ENCODE measurements at places on chromosomes 4 and X.

DNA sequence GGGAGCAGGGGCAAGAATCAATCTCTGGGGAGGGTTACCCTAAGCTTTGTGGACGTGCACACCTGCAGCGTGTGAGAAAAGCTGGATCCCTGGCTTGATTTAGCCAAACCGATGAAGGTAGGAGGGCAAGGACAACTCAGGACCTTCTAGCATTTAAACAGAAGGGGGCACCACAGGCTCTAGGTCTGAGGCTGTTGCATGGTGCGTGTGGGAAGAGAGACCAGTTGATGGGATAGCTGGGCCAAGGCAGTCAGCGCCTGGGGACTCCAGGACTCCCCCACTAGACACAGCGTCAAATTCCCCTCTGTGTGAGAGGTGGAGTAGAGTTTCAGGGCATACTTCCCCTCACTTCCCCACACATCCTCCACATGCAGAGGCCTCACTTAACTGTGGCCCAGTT, 4.3 kb downstream of the GABRQ start:
- DNase-seq, result peak; percentile 33

GRCh38 chr4:26181616-26182015, 139.2 kb upstream of the RBPJ start:
- no peak for DNase-seq

DNA sequence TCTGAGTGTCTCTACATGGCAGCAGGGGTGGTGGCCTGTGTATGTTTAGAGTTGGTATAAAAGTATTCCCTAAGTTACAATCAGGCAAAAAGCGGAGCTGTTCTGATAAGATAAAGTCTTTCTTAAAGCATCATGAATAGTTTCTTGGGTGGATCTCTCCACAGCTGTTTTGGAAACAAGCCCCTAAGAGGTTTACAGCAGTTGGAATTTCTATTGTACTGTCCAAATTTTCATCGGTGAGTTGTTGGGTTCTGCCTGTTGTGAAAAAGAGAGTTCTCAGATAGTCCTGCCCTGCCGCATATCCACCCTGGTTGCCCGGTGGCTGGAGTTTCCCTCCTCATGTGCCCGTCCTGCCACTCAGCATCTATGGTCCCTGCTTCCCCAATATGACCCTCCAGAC, 50.1 kb downstream of the C4orf51 start:
- DNase-seq, result no peak

GRCh38 chr4:167883266-167883665, 209.1 kb upstream of the ANXA10 start:
- DNase-seq, result no peak

GRCh38 chr4:95124906-95125504, 367.2 kb downstream of the BMPR1B start:
- DNase-seq, result no peak

- peak; percentile 50 for DNase-seq
Observed at GRCh38 chr4:138967313-138967712, 48.3 kb upstream of the NOCT start.

DNA sequence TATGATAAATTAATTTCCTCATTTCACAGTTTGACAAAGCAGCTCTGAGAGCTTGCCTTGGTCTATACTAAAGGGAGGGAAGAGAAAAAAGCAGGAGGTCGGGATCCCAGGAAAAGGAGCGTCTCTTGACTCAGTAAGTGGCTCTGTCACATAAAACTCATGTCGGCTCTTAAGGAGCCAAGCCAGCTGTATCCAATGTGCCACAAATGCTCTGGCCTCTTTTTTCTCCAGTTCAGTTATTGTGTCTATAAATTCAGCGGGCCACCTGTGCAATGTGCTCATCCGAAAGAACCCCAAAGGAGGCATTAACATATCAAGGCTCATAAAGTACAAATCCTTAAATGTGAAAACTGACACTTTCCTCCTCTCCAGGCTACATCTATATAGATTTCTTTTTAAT, 337.7 kb upstream of the FAM241A start:
- no peak for DNase-seq

GRCh38 chr4:37717576-37717975, 31.4 kb upstream of the RELL1 start:
- DNase-seq, result no peak

DNA sequence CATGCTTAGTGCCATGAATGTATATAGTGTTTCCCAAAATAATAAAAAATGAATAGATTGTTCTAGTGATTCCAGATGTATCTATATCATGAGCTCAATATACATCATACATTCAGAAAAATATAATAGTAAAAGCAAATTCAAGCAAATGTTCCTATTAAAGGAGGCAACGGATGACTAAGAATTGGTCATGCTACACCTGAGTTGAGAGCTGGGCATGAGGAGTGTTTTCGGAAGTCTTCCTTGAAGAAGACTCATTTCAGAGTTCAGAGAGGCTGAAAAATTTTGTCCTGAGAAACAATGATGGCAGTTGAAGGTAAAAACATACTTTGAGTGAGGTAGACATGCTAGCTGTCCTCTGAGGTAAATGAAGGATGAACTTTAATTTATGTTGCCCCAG, 79.3 kb upstream of the IL1RAPL2 start:
- DNase-seq, result no peak

DNA sequence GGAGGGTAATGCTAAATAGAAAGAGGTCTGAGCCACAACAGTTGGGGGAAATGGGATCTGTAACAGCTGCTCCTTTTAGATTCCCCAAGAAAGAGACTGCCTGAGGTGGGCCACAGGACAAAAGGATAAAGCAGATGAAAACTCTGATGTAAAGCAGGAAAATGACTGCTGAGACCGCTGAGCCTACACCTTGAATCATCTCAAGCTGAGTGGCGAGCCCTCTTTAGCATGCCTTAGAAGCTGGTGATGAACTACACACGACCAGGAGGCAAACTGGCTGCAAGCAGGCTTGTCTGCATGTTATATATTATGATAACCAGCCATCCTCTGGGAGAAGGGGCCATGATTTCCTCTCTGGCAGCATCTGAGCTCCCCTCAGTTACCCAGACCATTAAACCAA, 88.4 kb downstream of the TTC29 start:
- DNase-seq, result no peak

DNA sequence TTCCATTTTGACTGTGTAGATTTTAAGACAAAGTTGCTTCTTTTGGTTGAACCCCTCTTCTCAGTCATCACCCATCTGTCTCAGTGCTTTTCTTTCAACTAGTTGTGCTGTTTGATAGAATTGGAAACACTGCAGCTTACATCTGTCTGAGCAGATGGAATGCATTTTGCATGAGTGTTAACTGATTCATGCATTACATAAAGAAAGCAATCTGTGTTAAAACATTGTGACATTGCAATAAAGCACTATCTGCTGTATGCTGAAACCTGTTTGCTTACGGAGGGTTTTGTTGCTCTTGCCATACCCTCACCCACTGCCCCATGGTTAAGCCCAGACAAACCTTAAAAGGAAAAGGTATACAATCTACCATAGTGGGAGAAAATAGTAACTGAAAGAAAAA, 47.4 kb downstream of the NRK start:
- no peak for DNase-seq

DNA sequence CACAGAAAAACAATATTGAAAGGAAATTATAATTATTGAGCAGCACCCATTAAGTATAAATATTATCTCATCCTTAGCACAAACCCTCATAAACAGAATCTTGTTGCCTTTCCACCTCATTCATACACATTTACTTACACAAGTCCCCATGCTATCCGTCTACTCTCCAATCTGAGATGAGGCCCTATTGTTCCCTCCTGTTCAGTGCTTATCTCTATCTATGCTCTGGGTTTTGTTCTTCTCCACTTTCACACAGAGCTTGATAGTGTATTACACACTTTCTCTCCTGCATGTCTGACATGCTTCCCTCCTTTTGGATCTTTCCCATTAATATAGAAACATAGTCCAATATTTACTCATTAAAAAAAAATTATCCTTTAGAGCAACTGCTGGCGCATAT, 238.2 kb upstream of the MAB21L2 start:
- DNase-seq, result no peak

DNA sequence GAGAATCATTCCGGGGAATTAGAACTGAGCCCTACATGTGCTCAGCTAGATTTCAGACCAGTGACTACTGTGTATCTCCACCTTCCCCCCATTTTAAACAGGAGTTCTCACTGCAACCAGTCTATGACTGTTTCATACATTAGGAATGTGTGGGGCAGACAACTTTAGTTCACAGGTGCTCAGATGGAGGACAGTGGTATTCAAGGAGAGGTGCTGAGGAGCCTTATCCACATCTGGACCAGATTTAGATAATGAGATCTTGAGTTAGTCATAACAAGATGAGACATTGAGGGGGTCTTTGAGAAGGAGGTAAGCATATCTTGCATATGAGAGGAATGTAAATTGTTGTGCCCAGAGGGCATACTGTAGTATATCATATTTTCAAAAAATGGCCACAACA, 32.8 kb upstream of the RELL1 start:
- no peak for DNase-seq

DNA sequence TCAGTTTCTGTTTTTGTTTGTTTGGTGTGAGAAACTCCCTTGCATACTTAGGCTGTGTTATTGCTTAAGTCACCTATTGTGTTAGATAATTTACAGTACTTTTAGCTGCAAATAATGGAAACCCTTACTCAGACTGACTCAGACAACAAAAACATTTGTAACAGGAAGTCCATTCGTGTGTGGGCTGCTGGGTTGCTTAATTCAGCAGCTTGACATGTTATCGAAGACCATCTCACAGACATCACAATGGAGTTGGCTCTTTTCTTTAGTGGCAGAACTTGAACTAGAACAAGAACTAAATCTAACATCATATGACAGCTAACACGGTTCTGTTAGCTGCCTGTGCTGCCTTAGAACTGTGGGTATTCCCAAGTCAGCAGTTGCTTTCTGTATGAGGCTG, 9.9 kb upstream of the GABRE start:
- DNase-seq, result no peak

DNA sequence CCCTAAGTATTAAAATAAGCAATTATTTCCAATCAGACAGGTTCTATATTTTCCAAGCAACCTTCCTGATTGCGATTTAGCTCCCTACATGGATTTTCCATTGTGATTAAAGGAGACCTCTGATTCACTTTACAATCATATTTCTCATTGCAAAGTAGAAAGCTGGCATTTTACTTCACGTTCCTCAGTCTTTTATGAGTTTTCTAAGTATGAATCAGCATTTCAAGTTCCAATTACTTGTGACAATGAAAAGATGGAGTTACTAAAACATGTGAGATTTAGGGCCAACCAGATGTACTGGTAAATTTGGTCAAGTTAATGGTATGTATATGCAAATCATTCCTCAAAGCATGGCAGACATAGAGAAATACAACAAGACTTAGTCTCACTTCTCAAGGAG, 206.2 kb downstream of the KCNIP4 start:
- DNase-seq, result no peak

GRCh38 chrX:41066391-41066790, 18.9 kb upstream of the USP9X start:
- DNase-seq, result no peak

GRCh38 chr4:159563257-159563656, 460.4 kb downstream of the RAPGEF2 start:
- DNase-seq, result no peak

- DNase-seq, result no peak
Observed at GRCh38 chr4:1635464-1635863, 48.6 kb downstream of the FAM53A start.

- no peak for DNase-seq
Observed at GRCh38 chr4:154457471-154457870, 34.1 kb downstream of the DCHS2 start.

- DNase-seq, result no peak
Observed at GRCh38 chr4:67934628-67935027, 28.7 kb downstream of the TMPRSS11A start.

DNA sequence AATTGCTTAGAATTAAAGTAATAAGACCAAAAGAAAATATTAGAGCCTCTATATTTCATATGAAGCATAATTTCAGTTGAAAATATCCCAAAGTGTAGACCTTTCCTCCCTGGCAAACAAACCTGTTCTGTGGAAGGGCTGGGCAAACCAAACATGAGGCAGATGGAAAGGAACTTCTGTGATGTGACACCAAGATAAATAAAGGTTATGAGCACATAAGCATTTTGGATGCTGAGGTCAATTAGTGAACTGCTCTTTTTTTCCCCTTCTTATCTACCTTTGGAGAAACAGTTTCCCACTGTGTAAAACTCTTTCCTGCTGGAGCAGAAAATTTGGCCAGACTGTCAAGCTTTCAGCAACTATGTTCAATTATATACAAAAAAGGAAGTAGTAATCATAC, 109.6 kb upstream of the STIM2 start:
- DNase-seq, result no peak

GRCh38 chr4:11119474-11119873, 309.2 kb downstream of the HS3ST1 start:
- no peak for DNase-seq

GRCh38 chrX:53458082-53458481, 23.9 kb upstream of the HSD17B10 start:
- DNase-seq, result no peak

GRCh38 chr4:102809691-102810090, 17.7 kb downstream of the UBE2D3 start:
- no peak for DNase-seq

DNA sequence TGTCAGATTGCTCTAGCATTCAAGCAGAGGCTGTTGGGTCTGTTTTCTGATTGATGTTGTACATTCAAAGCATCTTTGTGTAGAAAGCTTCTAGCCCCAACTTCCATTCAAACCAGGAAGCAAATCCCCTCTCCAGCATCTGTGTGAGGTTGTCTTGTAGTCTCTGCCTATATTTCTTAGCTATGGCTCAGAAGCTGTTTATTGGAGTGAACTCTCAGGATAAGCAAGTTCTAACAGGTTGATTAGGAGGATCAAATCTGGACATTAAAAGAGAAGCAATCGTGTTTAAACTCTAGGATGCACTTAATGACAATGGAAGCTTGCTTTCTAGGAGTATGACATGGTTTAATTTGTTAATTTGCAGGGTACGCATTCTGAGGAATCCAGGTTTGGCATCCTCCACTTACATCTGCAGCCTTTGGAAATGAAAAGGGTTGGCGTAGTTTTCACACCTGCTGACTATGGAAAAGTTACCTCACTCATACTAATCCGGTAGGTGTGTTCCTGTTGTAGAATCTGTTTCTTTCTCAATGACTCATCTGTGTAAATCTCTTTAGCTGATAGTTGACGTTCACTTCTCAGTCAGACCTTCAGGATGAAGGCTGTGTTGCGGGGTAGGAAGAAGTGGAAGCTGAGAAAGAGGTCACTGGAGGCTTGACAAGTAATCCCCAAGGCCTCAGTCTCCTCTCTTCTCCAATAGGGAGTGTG, 88.0 kb upstream of the TLR2 start:
- no peak for DNase-seq

DNA sequence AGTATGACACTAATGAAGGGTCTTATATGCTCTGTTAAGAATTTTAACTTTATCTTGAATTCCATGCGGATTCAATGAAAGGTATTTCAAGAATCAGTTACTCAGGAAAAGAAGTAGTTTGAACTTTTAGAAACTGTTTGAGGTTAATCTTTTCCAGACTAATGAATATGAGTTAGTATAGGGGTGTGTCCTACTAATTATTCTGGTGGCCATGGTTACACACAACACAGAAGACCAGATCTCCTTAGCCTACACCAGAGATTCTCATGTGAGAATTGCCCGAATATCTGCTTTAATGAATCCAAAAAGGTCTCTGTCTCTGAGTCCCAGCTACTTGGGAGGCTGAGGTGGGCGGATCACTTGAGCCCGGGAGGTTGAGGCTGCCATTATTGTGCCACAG, 100.4 kb downstream of the MMRN1 start:
- DNase-seq, result no peak
